ENCODE measurements at places on chromosomes 13 and 19. TPM values are rescaled to one million over a fixed set of nuclear protein-coding genes. Genes with fewer than 3 reads are reported as not detected.
A peak's percentile ranks its signal among the peaks of the same experiment; 100 is the strongest.

The CEACAM20 gene
- polyA plus RNA-seq: not detected

The SIAH3 gene
- polyA plus RNA-seq: 0.17 TPM

DNA sequence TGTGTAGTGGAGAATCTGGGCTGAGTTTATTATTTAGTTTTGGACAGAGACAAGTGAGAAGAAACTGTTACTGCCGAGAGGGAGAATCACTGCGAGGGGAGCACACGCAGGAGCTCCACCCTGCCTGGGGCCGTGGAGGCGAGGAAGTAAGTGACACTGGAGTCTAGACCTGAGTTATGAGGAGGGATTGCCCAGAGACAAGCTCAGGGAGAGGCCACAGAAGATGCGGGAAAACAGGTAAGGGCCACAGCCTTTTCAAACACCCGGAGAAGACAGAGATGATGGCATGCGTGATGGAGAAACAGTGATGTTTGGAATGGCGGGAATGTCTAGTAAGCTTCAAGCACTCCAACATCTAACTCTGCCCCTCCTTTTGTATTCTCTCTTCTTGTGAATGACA lies 84.1 kb downstream of the TNFSF11 start:
- no peaks in the 10 kb centered on the region for H3K4me1 ChIP-seq
- H3K4me3 ChIP-seq: no peak overlapping the region
- no peak for DNase-seq
- H3K27me3 ChIP-seq: no peaks in the 10 kb centered on the region

- no peak overlapping the region for H3K27ac ChIP-seq
- no peaks in the 10 kb centered on the region for H3K4me1 ChIP-seq
- no peak for DNase-seq
- no peaks in the 10 kb centered on the region for H3K27me3 ChIP-seq
These were observed 13.8 kb downstream of the SIPA1L3 start for GRCh38 chr19:37920591-37921450.

The LYPD3 gene
- polyA plus RNA-seq: 6.5 TPM

The TNNI3 gene
- not detected for polyA plus RNA-seq

- H3K36me3 ChIP-seq: no peaks in the 10 kb centered on the region
- peaks cover 12% of the 10 kb centered on the region for H3K4me1 ChIP-seq
- no peak overlapping the region for H3K27ac ChIP-seq
- H3K27me3 ChIP-seq: no peaks in the 10 kb centered on the region
These were observed 6.0 kb downstream of the MAG start for GRCh38 chr19:35297922-35298321.

The TPTE2 gene
- not detected for polyA plus RNA-seq

- peak overlapping the region; percentile 85 for H3K4me3 ChIP-seq
- DNase-seq: peak; percentile 87
- no peaks in the 10 kb centered on the region for H3K36me3 ChIP-seq
- H3K27ac ChIP-seq: peak overlapping the region; percentile 72
- H3K4me1 ChIP-seq: peaks cover 19% of the 10 kb centered on the region
- no peaks in the 10 kb centered on the region for H3K27me3 ChIP-seq
These were observed 9.5 kb downstream of the DYRK1B start for GRCh38 chr19:39824143-39825092.

DNA sequence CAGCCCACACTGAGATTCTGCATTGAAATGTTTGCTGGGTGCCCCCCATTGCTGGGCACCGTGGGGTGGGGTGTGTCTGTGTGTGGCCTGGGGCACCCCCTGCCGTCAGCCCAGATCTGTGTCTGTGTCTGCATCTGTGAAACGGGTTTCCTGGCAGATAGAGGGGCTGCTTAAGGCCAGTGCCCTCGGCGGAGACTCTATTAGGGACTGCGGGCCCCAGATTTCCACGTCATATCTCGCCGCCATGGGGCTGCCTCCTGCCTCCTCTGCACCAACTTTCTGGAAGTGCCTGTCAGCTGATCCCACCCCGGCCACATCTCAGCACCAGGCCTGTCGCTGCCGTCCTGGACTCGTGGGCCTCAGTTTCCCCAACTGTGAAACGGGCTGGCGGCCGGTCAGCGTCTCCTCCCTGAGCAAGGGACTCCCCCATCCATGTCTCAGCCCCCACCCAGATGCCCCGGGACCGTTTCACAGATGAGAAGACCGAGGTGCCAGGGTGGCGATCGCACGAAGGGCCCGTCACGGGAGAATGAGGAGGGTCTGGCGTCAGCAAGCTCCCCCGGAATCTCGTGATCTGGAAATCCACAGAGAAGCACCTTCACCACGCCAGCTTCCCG lies 21.4 kb downstream of the ARID3A start:
- H3K27ac ChIP-seq: no peak overlapping the region
- H3K36me3 ChIP-seq: no peaks in the 10 kb centered on the region
- no peaks in the 10 kb centered on the region for H3K4me1 ChIP-seq
- H3K4me3 ChIP-seq: no peak overlapping the region

DNA sequence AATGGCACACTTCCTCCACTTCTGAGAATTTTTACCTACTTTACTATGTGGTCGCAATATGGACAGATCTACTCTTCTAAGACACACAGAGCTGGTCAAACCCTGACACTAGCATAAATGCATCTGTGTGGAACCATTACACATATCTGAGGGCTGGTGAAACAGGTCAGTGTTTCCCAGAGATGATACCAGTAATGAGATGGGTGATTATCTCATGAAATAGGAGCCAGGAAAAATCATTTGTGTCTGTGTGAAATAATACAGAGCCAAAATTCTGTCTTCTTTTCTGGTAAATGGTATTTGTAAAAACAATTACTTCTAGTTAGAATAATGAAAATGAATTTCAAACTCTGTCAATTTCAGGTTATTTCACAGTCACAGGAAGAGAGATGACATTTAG lies 71.6 kb upstream of the FARP1 start:
- no peak overlapping the region for H3K4me3 ChIP-seq
- H3K36me3 ChIP-seq: no peaks in the 10 kb centered on the region
- DNase-seq: no peak
- no peak overlapping the region for H3K27ac ChIP-seq
- no peaks in the 10 kb centered on the region for H3K27me3 ChIP-seq
- no peaks in the 10 kb centered on the region for H3K4me1 ChIP-seq

DNA sequence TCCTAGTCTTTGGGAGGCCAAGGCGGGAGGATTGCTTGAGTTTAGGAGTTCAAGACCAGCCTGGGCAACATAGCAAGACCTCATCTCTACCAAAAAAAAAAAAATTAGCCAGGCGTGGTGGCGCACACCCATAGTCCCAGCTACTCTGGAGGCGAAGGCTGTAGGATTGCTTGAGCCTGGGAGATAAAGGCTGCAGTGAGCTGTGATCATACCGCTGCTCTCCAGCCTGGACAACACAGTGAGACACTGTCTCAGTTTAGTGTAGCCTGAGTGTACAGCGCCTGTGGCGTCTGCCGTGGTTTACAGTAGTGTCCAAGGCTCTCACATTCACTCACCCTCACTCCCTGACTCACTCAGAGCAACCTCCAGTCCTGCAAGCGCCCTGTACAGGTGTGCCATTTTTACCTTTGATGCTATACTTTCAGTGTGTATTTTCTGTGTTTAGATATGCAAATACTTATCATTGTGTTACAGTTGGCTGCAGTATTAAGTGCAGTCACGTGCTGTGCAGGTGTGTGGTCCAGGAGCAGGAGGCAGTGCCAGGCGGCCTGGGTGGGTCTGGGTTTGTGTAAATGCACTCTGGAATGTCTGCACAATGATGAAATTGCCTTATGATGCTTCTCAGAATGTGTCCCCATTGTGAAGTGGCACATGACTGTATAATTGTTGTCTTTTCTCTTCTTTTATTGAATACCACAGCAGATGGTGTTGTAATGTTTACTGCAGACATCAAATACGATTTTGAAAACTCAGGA lies 36.1 kb upstream of the DCUN1D2 start:
- H3K4me3 ChIP-seq: no peak overlapping the region
- no peak overlapping the region for H3K27ac ChIP-seq
- H3K27me3 ChIP-seq: no peaks in the 10 kb centered on the region

GRCh38 chr19:41690801-41691065 lies 2.7 kb upstream of the CEACAM7 start:
- DNase-seq: no peak
- H3K4me3 ChIP-seq: no peak overlapping the region
- no peaks in the 10 kb centered on the region for H3K27me3 ChIP-seq
- H3K27ac ChIP-seq: no peak overlapping the region

GRCh38 chr13:113080901-113081521 lies 24.6 kb upstream of the F7 start:
- no peaks in the 10 kb centered on the region for H3K27me3 ChIP-seq
- H3K4me3 ChIP-seq: no peak overlapping the region
- no peak for DNase-seq
- H3K4me1 ChIP-seq: no peaks in the 10 kb centered on the region
- H3K36me3 ChIP-seq: peaks cover 33% of the 10 kb centered on the region

The ZNF99 gene
- not detected for polyA plus RNA-seq

The ACER1 gene
- 3.9 TPM for polyA plus RNA-seq

GRCh38 chr19:6774821-6775707 lies 2.6 kb downstream of the VAV1 start:
- H3K4me1 ChIP-seq: peaks cover 39% of the 10 kb centered on the region
- no peak overlapping the region for H3K4me3 ChIP-seq
- H3K27ac ChIP-seq: peak overlapping the region; percentile 59
- no peak for DNase-seq
- no peaks in the 10 kb centered on the region for H3K27me3 ChIP-seq
- H3K36me3 ChIP-seq: peaks cover 45% of the 10 kb centered on the region

The ZNF888 gene
- 1.3 TPM for polyA plus RNA-seq

DNA sequence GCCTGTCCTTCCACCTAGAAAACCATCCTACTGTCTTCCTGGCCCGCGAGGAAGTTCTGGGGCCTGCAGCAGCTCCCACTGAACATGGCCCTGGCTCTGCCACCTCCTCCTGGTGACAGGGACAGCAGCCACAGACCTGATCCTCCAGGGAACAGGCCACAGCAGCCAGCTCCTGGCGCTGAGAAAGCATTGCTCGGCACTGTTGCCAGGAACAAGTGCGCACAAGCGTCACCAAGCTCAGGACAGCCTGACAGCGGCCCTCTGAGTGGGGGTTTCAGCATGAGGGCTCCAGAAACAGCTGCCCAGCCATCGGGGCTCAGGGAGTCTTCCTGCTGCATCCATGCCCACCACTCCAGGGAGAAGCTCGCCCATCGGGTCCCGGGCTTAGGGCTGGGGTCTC lies 21.9 kb downstream of the AP3D1 start:
- H3K27ac ChIP-seq: no peak overlapping the region
- no peak for DNase-seq
- H3K36me3 ChIP-seq: no peaks in the 10 kb centered on the region
- H3K27me3 ChIP-seq: no peaks in the 10 kb centered on the region
